ENCODE measurements at places on chromosomes 3 and 15. TPM values are rescaled to one million over a fixed set of nuclear protein-coding genes. Genes with fewer than 3 reads are reported as not detected.

DNA sequence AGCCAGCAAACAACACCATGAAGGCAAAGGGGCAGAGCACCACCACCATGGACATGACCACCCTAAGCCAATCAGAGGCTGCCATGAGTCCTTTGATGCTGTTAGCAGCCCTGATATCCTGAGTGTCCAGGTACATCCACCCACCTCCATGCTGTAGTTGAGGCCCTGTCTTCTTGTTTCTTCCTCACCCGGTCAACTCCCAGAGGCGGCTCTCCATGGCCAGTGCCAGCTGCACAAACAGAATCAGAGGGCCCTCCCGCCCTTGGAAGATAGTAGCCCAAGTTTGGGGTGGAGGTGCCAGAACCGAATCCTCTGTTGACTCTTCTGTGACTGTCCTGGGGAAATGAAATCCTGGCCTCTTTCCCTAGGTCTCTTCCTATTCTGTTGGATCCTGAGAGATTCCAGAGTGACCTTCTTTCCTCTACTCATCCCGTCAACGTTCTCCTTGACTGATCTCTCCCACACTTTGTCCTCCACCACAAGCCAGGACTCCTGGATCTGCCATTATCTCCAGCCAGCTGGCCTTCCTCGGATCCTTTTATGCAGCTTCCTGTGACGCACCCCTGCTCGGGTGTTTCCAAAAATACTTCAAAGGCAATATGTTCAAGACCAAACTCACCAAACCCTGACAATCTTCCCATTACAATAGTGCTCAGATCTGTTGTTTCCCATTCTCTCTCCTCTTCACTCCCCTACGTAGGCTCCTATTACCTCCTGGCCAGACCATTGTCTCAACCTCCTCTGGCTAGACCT lies 45.4 kb upstream of the DLG1 start:
- DNase-seq = no peak
- H3K27me3 ChIP-seq = peaks cover 9% of the 10 kb centered on the region
- no peak overlapping the region for H3K4me3 ChIP-seq
- H3K27ac ChIP-seq = no peak overlapping the region
- no peaks in the 10 kb centered on the region for H3K4me1 ChIP-seq

CAPN3 gene
- total RNA-seq = 3.6 TPM

GRCh38 chr15:22988811-22989210 lies 8.6 kb upstream of the CYFIP1 start:
- H3K4me1 ChIP-seq = no peaks in the 10 kb centered on the region
- no peak overlapping the region for H3K27ac ChIP-seq
- no peaks in the 10 kb centered on the region for H3K27me3 ChIP-seq
- DNase-seq = no peak
- no peak overlapping the region for H3K4me3 ChIP-seq
- peaks cover 4% of the 10 kb centered on the region for H3K36me3 ChIP-seq

DNA sequence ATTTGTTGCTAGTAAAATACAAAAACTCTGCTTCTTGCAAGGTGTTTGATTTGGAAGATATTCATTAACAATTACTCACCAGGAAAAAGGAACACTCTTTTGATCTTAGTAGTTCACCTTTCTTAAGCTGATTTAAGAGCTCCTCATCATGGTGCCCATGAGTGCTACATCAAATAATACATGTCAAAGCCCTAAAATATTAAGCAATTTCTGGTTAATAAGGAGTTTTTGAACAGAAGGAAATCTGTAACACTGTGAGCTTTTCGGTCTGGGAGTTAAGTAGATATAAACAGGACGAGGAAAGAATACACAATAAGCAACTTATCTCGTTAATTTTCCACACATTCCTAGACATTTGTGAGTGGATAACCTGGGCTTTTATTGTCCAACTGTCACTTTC lies 83.9 kb upstream of the DCBLD2 start:
- H3K27ac ChIP-seq = no peak overlapping the region
- H3K36me3 ChIP-seq = no peaks in the 10 kb centered on the region
- no peak for DNase-seq
- no peak overlapping the region for H3K4me3 ChIP-seq
- peaks cover 4% of the 10 kb centered on the region for H3K27me3 ChIP-seq

ZNF80 gene
- total RNA-seq = 4.5 TPM

TMC3 gene
- total RNA-seq = not detected

GRCh38 chr15:27527490-27528067 lies 556.6 kb downstream of the GABRG3 start:
- H3K4me3 ChIP-seq = no peak overlapping the region
- no peaks in the 10 kb centered on the region for H3K27me3 ChIP-seq
- no peak for DNase-seq
- no peak overlapping the region for H3K27ac ChIP-seq
- no peaks in the 10 kb centered on the region for H3K4me1 ChIP-seq
- H3K36me3 ChIP-seq = no peaks in the 10 kb centered on the region

EXD1 gene
- not detected for total RNA-seq

DNA sequence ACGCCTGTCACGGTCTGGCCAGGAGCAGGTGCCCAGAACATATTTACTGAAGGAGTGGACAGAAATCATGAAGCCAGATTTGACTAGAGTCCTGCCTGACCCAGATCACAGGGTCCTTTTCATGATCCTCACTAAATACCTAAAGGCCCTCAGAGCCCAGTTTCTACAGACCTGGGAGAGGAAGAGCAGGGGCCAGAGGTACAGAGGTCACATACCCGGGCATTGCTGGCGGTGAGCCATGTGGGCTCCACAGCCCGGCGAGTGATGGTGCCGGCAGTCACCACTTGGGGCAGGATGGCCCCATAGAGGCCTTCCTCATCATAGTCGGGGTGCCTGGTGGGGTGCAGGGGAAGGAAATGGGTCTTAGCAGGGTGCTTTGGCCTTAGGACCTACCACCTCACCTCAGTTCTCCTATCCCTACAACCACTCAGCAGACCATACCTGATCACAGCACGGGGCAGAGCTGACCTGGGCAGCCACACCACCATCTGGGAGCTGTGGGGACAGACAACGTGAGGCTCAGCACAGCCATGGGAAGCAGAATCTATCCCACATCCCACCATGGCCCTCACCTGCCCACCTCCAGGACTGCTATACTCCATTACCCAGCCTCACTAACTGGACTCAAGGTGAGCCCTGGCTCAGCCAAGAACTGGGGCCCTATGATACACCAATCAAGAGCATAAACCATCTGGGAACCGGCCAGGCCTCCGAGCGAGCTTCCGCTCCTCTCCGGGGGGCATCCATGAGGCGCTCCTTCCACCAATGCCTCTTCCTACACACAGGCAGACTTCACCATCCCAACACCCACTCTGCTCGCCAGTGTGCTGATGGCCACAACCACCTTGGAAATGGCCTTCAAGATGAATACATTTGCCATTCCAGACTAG lies 12.9 kb downstream of the POLG start:
- H3K27me3 ChIP-seq = no peaks in the 10 kb centered on the region
- peak overlapping the region; percentile 21 for H3K27ac ChIP-seq
- DNase-seq = no peak

VILL gene
- 18.3 TPM for total RNA-seq

DNA sequence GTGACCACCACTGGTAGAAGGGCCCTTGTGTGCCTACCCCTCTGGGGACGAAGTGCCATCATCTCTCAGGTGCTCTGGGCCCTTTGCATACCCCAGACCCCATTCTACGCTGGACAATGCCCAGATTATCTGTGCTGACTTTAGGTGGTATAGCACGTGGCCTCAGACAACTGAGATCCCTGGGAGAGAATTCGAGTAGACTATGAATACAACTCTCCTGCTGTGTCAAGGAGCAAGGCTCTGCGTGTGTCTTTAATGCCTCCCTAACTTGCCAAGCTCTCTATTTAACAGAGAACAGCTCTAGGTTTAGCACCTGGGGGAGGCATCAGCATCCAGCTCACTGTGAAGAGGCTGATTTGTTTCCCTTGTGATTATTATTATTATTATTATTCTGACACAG lies 29.1 kb downstream of the FAM3D start:
- no peak for DNase-seq
- no peak overlapping the region for H3K27ac ChIP-seq
- no peak overlapping the region for H3K4me3 ChIP-seq
- no peaks in the 10 kb centered on the region for H3K4me1 ChIP-seq
- H3K36me3 ChIP-seq = no peaks in the 10 kb centered on the region

GRCh38 chr15:41955807-41956525 lies 16.4 kb downstream of the EHD4 start:
- no peak overlapping the region for H3K27ac ChIP-seq
- no peaks in the 10 kb centered on the region for H3K27me3 ChIP-seq
- DNase-seq = no peak
- H3K4me3 ChIP-seq = no peak overlapping the region

DNA sequence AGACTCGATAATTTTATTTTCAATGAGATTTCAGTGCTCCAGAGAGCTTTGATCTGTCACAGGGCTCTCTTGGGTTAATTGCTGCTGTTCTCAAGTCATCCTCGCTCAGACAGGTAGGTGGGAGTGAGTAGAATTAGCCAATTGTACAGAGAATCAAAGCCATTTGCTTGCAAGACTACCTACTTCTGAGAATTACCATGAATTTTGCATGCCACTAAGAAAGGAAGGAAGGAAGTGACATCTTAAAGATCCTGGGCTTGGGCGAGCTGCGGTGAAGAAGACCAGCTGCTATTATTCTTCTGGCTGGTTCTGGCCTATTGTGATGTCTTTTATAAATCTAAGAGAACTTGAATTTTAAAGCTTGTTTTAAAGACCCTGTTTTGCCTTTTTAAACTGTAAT lies 154.1 kb upstream of the LPP start:
- H3K4me3 ChIP-seq = peak overlapping the region; percentile 67
- peak; percentile 82 for DNase-seq
- peaks cover 18% of the 10 kb centered on the region for H3K36me3 ChIP-seq

C2CD4A gene
- 0.07 TPM for total RNA-seq

- no peaks in the 10 kb centered on the region for H3K27me3 ChIP-seq
- H3K27ac ChIP-seq = no peak overlapping the region
- DNase-seq = peak; percentile 42
- peaks cover 51% of the 10 kb centered on the region for H3K36me3 ChIP-seq
- no peak overlapping the region for H3K4me3 ChIP-seq
These were observed 36.0 kb downstream of the TSPAN3 start for GRCh38 chr15:77034695-77035489.

GRCh38 chr3:10756546-10756945 lies 59.5 kb upstream of the SLC6A11 start:
- H3K4me3 ChIP-seq = no peak overlapping the region
- no peak overlapping the region for H3K27ac ChIP-seq
- DNase-seq = no peak
- H3K36me3 ChIP-seq = no peaks in the 10 kb centered on the region
- H3K27me3 ChIP-seq = peaks cover 34% of the 10 kb centered on the region

DNA sequence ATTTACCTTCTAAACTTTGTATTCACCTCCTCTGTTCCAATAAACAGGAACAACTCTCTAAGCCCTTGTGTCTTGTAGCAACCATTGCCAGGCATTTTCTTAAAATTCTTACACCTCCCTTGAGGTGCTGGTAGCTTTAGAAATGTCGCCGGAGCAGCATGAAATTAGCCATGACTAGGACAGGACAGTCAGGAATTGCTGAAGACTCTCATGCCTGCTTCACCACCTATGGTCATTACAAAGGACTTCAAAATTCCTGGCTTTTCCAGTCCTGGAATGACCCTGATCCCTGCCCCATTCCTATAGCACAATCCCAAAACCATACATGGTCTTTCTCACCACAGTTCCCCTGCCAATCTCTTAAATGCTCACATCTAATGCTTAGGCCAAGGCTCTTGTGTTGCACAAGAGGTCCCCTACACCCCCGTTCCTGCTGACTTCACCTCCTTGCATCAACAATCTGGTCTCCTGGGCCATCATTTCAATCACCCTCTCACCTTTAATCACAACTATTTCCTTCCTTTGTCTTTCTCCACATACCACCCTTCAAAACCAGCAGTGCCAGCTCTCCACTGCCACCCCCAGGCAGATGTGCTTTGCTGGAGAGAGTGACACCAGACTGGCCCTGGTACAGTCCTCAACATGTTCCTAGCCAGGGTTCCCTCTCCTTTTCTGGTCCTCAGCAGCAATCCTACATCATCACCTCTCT lies 113.2 kb upstream of the TJP1 start:
- no peaks in the 10 kb centered on the region for H3K36me3 ChIP-seq
- no peak for DNase-seq
- H3K4me1 ChIP-seq = no peaks in the 10 kb centered on the region
- H3K27ac ChIP-seq = no peak overlapping the region
- H3K4me3 ChIP-seq = no peak overlapping the region

- H3K27ac ChIP-seq = peak overlapping the region; percentile 93
- peak; percentile 55 for DNase-seq
- peak overlapping the region; percentile 67 for H3K4me3 ChIP-seq
- H3K36me3 ChIP-seq = peaks cover 66% of the 10 kb centered on the region
- no peaks in the 10 kb centered on the region for H3K27me3 ChIP-seq
These were observed 56.9 kb downstream of the LRCH3 start for GRCh38 chr3:197847866-197848401.

DNA sequence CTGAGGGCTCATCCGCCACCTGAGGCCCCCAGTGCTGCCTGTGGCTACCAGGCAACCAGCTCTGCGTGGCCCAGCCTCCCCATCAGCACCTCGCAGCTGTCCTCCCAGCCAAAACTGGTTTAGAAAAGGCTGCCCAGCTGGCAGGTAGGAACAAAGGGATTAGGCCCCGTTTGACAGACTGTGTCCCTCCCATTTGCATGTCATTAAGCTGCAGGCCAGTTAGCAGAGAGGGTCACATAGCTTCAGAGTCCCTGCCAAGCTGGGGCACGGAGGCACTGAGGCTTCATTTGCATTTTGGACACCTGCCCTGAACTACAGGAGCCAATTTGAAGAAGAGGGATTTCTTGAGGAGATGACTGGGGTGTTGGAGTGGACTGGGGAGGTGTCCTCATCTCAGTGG lies 177.9 kb downstream of the TLE3 start:
- peaks cover 4% of the 10 kb centered on the region for H3K36me3 ChIP-seq
- DNase-seq = no peak
- H3K4me3 ChIP-seq = no peak overlapping the region
- H3K4me1 ChIP-seq = no peaks in the 10 kb centered on the region
- peaks cover 13% of the 10 kb centered on the region for H3K27me3 ChIP-seq

DNA sequence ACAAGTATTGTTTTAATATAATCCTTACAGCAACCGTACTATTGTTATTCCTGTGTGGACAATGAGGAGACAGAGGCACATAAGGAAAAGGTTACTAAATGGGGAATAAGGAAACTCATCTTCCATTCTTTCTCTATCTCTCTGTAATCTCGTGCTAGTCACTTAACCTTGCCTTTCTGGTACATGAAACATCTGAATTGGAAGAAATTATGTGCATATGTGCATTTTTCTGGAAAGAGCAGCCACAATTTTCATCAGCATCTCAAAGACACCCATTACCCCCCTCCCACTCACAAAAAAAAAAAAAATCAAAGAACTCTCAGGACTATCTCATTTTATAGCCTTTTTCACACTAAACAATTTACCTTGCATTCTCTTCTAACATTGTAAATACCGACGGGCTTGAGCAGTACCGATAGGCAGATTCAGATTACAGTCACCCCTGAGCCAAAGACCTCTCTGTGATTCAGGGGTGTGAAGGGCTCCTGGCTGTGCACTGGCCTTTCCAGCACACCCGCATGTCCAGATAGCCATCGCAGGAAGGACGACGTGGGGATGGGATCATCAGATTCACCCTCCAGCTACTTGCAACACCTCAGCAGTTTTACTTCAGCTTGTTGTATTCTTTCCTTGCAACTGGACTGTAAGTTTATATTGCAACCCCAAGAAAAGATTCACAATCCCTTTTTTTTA lies 48.1 kb downstream of the CASR start:
- H3K36me3 ChIP-seq = no peaks in the 10 kb centered on the region
- H3K27ac ChIP-seq = no peak overlapping the region
- DNase-seq = no peak
- H3K4me3 ChIP-seq = no peak overlapping the region
- peaks cover 31% of the 10 kb centered on the region for H3K4me1 ChIP-seq

EXOSC7 gene
- total RNA-seq = 66.1 TPM

CCDC54 gene
- total RNA-seq = not detected

GABRB3 gene
- total RNA-seq = not detected

GRCh38 chr15:92655178-92655995 lies at the start of gene FAM174B:
Gene FAM174B (minus strand): TSS chr15:92655775.
- H3K4me3 ChIP-seq = no peak within 1 kb of the TSS
- peaks cover 66% of the 10 kb centered on the region for H3K27me3 ChIP-seq
- no peak within 1 kb of the TSS for H3K27ac ChIP-seq
- peaks cover 5% of the 10 kb centered on the region for H3K4me1 ChIP-seq
- H3K36me3 ChIP-seq = peaks cover 3% of the 10 kb centered on the region

Measured in activated CD8-positive, alpha-beta memory T cell treated with anti-CD3 and anti-CD28 coated beads, Interleukin-2, amount 10 ng/mL, durations not matched to agents 7 days and 5 days (primary cell).